ENCODE measurements at places on chromosomes 7 and 10. TPM values are rescaled to one million over a fixed set of nuclear protein-coding genes. Genes with fewer than 3 reads are reported as not detected.

The SUGCT gene
- total RNA-seq: 8.4 TPM

- H3K4me1 ChIP-seq: peaks cover 22% of the 10 kb centered on the region
- peaks cover 4% of the 10 kb centered on the region for H3K27me3 ChIP-seq
- H3K4me3 ChIP-seq: peak overlapping the region; percentile 53
- H3K27ac ChIP-seq: peak overlapping the region; percentile 12
- no peaks in the 10 kb centered on the region for H3K36me3 ChIP-seq
These were observed 900 bp upstream of the MICALL2 start for GRCh38 chr7:1459920-1460820.

The AIFM2 gene
- total RNA-seq: 9.5 TPM

- peaks cover 22% of the 10 kb centered on the region for H3K27me3 ChIP-seq
- no peak for DNase-seq
- no peak overlapping the region for H3K4me3 ChIP-seq
- H3K4me1 ChIP-seq: peaks cover 1% of the 10 kb centered on the region
- H3K36me3 ChIP-seq: peaks cover 4% of the 10 kb centered on the region
- no peak overlapping the region for H3K27ac ChIP-seq
These were observed 453.4 kb upstream of the PODXL start for GRCh38 chr7:132009778-132010177.

The LSM8 gene
- 36.8 TPM for total RNA-seq

DNA sequence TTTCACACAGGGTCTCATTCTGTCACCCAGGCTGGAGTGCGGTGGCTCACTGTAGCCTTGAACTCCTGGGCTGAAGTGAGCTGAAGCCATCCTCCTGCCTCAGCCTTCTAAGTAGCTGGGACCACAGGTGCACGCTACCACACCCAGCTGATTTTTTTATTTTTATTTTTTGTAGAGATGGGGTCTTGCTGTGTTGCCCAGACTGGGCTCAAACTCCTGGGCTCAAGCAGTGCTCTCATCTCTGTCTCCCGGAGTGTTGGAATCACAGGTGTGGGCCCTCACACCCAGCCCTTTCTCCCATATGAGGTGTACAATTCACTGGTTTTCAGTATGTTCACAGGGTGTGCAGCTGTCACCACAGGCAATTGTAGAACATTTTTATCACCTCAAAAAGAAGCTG lies 5.2 kb downstream of the INPP5A start:
- H3K4me3 ChIP-seq: no peak overlapping the region
- H3K27me3 ChIP-seq: no peaks in the 10 kb centered on the region
- no peak for DNase-seq
- H3K4me1 ChIP-seq: peaks cover 44% of the 10 kb centered on the region
- H3K36me3 ChIP-seq: no peaks in the 10 kb centered on the region
- H3K27ac ChIP-seq: no peak overlapping the region

Measured in mesothelial cell of epicardium (in vitro differentiated cells).